ENCODE measurements at places on chromosomes 12 and 14.

DNA sequence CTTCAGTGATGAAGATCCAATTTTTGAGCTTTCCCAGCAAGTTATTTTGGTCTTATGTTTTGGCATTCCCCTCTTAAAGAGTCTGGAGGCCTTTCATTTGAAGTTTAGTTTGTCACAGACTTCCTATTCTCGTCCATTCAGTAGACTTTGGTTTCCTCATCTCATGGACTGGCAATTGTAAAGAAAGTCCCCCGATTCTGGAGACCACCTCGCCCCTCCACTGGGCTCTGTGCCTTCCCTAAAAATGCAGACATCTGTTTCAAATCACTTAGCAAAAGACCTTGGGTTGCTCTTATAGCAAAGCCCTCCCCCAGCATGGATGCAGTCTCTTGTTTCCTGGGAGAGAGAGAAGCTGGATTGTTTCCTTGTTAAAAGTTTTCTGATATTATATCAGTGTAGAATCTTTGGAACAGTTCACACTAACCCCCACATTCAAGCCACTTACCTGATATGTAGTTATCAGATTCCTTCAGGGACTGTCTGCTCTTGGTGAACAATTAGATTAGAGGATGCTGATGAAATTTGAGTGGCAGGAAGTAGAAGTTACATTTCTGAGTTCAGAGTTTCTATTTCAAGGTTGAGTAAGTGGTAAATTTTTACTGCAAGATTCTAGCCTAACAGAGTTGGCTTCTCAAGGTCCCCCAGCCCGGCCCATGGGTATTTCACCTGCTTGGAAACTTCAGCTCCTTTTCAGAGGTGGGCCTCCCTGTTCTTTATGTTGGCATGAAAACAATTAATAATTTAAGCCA lies 56.3 kb downstream of the PLXNC1 start:
- DNase-seq: no peak

GRCh38 chr14:65623759-65624158 lies 211.2 kb downstream of the FUT8 start:
- DNase-seq: no peak

- no peak for DNase-seq
Measured at GRCh38 chr12:130227641-130228040, 65.4 kb downstream of the FZD10 start.

GRCh38 chr12:51829011-51829481 lies 19.5 kb downstream of the FIGNL2 start:
- DNase-seq: no peak

DNA sequence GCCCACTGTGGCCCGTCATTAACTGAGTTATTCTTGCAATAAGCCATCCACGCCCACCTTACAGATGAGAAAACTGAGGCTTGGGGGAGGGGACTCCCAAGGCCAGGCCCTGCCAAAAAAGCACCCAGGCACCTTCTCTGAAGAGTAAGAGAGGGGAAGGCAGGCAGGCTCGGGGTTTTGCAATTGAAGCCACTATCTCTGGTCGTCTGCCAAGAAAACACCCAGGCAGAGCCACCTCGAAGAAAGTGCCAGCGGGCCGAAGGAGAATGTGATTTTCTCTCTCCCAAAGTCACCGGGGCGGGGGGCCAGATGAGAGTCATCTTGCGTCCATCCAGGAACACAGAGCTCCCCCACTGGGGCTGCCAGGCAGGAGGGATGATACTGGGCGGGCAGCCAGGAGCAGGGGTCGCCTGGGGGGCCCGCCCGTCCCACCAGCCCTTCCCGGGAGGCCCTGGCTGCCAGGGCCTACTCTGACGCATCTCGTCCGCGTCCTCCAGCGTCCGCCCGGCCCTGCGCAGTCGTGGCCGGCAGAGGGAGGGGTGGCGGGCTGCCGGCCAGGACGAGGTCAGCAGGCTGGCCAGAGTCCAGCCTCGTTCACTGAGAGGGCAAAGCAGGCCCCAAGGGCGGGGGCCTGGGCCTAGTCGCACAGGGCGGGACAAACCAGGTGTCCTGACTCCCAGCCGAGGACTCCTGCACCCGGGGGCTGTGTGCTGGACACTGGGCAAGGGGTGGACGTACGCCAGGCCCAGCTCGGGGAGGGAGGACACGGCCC lies 74.3 kb downstream of the RFLNA start:
- DNase-seq: no peak

All from stimulated activated CD8-positive, alpha-beta memory T cell treated with anti-CD3 and anti-CD28 coated beads, Interleukin-2, amount 100 ng/mL, for 48 hours (primary cell).